ENCODE measurements at places on chromosomes 7 and 10.
A peak's percentile ranks its signal among the peaks of the same experiment; 100 is the strongest.

DNA sequence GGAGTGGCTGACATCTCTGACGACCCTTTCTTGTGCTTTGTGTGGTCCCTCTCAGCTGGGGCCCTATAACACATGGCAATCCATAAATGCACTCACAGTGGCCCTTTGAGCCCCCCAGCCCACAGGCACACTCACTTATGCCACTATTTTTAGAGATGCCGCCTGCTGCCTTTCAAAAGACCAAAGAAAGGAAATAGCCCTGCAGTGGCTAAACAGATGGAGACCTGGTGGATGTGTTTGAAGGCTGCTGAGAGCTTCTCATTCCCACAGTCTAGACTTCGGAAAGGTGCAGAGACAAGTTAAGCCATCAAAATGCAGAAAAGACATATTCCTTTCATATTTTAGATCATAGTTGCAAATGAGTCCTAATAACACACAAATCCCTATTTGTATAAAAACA lies 42.0 kb upstream of the PDZD8 start:
- DNase-seq: no peak

- no peak for DNase-seq
Measured at GRCh38 chr10:133388973-133389818, 4.8 kb upstream of the MTG1 start.

GRCh38 chr7:128421384-128421783 lies 11.6 kb upstream of the IMPDH1 start:
- no peak for DNase-seq

DNA sequence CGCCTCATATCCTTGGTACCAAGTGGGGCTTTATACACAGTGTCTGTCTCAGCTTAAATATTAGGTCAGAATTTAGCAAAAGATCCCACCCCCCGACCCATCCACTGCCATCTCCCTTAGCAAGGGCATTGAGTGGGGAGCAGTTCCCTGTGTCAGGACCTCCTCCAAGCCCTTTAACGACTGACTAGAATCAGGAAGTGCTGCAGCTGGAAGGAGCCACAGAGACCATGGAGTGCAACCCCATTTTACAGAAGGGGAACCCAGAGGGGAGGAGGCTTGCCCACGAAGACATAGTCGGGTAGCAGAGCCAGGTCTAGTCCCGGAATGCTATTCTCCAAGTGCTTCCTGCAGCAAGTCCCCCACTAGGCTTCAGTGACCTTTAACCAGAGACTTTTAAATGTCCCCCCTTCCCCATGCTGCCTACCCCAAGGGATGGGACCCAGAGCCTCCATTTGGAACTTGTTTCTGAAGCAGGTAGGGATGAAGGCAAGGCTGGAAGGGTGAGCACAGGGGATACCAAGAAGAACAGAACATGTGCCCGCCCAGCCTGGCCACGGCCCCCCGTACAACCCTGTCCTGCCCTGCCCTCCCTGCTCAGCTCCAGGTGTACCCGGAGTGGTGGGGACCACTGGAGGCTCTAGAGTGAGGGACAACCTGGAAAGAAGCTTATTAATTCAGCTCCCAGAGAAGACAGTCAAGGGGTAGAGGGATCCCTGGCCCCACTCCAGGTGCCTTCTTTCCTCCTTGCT lies 41.3 kb downstream of the C10orf105 start:
- no peak for DNase-seq

DNA sequence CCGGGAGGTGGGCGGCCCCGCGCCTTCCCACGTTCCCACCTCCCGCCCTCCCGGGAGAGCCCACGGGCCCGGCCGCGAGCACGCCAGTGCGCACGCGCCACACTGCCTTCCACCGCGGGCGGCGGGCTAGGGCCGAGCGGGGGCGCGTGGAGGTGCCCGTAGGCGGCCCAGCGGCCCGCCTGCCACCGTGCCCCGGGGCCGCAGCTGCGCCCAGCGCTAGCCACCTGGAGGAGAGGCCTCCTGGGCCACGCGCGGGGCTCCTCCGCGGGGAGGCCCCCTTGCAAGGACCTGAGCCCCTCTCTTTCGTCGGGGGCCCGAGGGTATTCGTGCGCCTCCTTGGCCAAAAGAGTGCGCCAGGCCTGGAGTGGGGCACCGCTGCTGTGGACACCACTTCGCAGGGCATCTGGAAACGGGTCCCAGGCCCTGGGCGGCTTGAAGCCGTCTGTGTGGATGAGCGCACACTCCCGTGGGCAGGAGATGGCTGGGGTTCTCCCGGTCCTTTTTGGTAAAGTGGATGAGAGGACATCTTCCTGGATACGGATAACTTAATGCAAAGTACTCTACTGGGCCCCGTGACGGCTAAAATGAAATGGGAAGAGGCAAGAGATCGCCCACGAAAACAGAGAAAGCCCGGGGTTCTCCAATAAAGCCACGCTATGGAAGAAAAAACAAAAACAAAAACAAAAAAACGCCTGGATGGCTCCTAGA lies 9.0 kb upstream of the EBF3 start:
- no peak for DNase-seq

- no peak for DNase-seq
Measured at GRCh38 chr7:127988751-127989150, 42.5 kb downstream of the LRRC4 start.

DNA sequence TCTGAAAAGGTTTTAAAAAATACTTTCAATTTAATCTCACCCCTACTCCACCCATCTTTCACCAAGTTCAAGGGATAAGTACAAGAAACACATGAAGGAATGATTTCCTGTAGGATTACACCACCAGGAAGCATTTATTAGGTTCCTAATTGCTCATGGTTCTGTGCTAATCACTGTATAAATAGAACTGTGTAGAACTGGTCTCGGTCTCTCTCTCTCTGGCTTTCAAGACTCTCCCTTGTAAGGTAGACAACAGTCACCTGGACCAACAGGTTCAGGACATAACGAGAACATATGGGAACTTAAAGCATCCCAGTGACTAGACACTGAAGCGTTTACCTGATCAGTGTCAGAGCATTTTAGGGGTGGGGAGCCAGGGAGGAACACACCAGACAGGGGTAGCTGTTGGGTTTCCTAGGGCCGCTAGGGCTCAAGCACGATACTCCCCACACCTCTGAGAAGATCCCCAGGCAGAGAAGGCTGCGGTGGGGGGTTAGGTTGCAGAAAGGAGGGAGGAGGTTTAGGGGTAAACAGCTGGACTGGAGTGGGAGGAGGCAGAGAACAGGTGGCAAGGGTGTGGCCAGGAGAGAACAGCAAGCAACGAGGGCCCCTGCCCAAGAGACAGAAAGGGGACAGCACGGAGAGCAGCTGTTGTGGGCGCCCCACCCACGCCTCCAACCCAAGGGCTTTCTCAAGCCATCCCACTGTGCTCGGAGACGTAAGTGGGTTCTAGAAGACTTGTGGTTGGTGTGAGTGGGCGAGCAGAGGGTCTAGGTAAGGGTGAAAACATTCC lies 52.5 kb upstream of the USP6NL start:
- no peak for DNase-seq

GRCh38 chr7:28510026-28510369 lies 97.7 kb downstream of the CREB5 start:
- DNase-seq: no peak

GRCh38 chr7:69429911-69430383 lies 168.3 kb upstream of the AUTS2 start:
- DNase-seq: peak; percentile 78

Measured in NCI-H1105 treated with DMSO at 0.1 percent for 48 hours (cell line).